Activated CD8-positive, alpha-beta memory T cell treated with anti-CD3 and anti-CD28 coated beads, Interleukin-2, amount 10 ng/mL, durations not matched to agents 7 days and 5 days (primary cell): ENCODE measurements at places on chromosomes 6 and 20.

DNA sequence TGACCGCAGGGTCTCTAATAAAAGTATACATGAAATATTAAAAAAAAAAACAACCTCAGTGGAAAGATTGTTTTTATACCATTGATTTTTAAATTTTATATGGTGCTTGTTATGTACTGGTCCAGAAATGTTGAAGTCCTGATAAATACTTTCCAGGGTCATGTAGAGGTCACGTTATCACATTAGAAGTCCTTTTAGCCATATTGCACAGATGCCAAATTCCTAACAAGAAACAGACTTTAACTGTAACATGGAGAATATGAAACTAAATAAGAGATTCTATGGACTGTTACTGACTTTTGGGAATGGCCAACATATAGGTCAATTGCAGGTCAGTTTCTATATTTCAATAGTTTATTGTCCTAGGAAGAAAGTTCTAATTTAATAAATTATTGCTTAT is 89.0 kb downstream of the ADGRB3 start:
- no peaks in the 10 kb centered on the region for H3K36me3 ChIP-seq
- no peak overlapping the region for H3K4me3 ChIP-seq
- no peaks in the 10 kb centered on the region for H3K27me3 ChIP-seq
- no peak overlapping the region for H3K27ac ChIP-seq

GRCh38 chr6:55958790-55959189 is 83.4 kb upstream of the BMP5 start:
- DNase-seq = no peak
- H3K36me3 ChIP-seq = no peaks in the 10 kb centered on the region
- H3K4me3 ChIP-seq = no peak overlapping the region
- no peaks in the 10 kb centered on the region for H3K27me3 ChIP-seq

GRCh38 chr6:39812496-39812852 is 20.3 kb downstream of the DAAM2 start:
- no peak overlapping the region for H3K27ac ChIP-seq
- no peaks in the 10 kb centered on the region for H3K36me3 ChIP-seq
- no peaks in the 10 kb centered on the region for H3K4me1 ChIP-seq
- H3K4me3 ChIP-seq = no peak overlapping the region

DNA sequence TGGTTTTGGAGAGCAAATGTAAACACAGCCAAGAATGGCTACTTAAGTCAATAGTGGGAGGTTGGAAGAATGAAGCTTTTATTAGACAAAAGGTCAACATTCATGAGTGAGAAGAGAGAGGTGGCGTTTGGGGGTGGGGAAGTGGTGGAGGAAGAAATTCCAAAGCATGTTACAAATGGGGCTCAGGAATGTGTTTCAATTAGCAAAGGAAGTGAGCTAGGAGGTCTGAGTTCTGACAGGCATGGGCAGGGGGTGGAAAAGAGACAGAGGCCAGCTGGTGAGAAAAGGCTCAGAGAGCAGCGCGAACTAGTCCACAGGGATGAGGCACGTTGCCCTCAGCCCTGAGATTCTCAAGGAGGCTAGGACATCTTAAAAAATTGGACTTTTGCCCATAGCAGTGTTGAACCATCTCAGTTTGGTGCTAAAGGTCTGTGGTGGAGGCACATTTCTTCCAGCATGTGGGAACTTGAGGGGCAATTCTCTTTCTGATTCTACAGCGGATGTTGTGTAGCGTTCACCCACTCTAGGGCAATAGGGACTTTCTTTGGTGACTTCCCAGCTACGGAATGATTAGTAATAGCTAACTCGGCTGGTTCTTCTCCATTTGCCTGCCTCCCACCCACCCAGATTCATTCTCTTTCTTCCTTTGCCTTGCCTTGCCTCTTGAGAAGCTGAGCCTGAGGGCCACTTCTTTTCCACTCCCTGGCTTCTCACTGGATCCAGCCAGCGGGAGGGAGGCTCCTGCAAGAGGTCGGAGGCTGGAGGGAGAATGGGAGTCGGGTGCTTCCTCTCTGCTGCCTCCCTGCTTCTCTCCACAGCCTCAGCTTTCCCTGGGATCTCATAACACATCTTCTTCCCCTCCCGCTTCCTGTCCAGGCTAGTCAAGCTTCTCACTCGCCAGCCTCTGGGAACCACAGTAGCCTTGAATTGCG is 45.1 kb upstream of the NEDD9 start:
- DNase-seq = peak; percentile 54
- peaks cover 40% of the 10 kb centered on the region for H3K36me3 ChIP-seq
- no peaks in the 10 kb centered on the region for H3K27me3 ChIP-seq
- H3K4me3 ChIP-seq = peak overlapping the region; percentile 70
- peak overlapping the region; percentile 97 for H3K27ac ChIP-seq

DNA sequence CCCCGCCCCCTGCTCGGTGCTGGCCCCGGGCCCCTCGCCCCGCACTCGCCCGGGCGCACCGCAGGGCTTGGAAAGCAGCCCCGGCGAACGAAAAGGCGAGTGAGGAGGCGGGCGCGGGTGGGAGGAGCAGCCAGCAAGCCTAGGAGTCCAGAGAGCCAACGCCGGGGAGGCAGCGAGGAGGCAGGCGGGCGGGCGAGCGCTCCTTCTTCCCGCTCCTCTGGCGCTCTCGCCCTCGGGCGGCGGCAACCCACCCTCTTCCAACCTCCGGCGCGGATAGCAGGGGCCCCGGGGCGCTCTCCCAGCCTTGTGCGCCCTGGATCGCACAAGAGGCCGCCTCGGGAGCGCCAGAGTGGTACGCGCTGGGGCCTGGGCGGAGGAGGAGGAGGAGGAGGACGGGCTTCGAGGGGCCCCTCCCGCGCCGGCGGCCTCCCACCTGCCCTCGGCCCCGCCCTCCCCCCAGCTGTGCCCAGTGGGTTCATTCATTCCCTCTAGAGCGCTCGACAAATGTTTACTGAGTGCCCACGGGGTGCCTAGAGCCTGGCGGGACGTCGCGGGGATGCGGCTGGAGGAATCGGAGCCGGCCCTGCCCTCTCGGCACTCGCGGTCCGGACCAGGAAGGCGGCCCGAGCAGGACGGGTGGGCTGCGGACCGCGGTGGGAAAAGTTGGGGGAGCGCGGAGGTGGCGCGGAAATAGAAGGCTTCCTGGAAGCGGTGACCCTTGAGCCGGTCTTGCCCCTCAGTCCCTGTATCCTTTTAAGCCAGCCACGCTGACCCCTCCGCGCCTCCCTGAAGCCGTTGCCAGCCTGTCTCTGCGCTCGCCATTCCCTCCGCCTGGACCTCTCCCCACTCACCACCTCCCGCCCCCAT is at the start of gene BMP7:
BMP7 (minus strand) TSS at position 351 of the 867 bp plus-strand sequence. CDS start 519 bp downstream, outside the sequence.
- H3K4me3 ChIP-seq = no peak within 1 kb of the TSS
- no peaks in the 10 kb centered on the region for H3K4me1 ChIP-seq
- peaks cover 83% of the 10 kb centered on the region for H3K27me3 ChIP-seq
- no peak for DNase-seq

GRCh38 chr6:139370283-139370998 is 4.0 kb downstream of the CITED2 start:
- peak overlapping the region; percentile 81 for H3K27ac ChIP-seq
- H3K27me3 ChIP-seq = no peaks in the 10 kb centered on the region
- no peak for DNase-seq
- peaks cover 47% of the 10 kb centered on the region for H3K4me1 ChIP-seq

- peaks cover 11% of the 10 kb centered on the region for H3K36me3 ChIP-seq
- no peak overlapping the region for H3K27ac ChIP-seq
- DNase-seq = no peak
- H3K4me1 ChIP-seq = no peaks in the 10 kb centered on the region
- no peaks in the 10 kb centered on the region for H3K27me3 ChIP-seq
- no peak overlapping the region for H3K4me3 ChIP-seq
Observed at GRCh38 chr6:125871365-125871764, 80.6 kb downstream of the NCOA7 start.

- peaks cover 16% of the 10 kb centered on the region for H3K4me1 ChIP-seq
- no peak for DNase-seq
- no peaks in the 10 kb centered on the region for H3K36me3 ChIP-seq
- no peak overlapping the region for H3K27ac ChIP-seq
- no peaks in the 10 kb centered on the region for H3K27me3 ChIP-seq
Observed at GRCh38 chr20:17646961-17647301, 35.1 kb downstream of the RRBP1 start.

DNA sequence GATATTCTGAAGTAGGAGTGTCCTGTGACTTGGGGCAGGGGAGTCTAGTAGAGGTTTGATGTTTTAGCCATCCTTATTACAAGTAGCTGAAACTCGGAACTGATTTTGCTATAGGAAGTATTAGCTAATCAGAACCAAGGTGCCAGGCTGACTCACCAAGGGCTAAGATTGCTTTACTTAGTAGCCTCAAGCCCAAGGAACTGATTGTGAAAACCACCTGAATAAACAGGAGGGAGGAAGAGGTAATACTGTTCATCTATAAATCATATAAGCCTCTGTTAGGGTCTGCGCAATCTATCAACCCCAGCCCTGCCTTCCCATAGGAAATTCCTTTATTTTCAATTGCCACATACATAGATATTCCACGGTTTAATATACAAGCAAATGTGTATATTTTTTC is 54.4 kb downstream of the GNAS start:
- H3K27me3 ChIP-seq = no peaks in the 10 kb centered on the region
- peaks cover 81% of the 10 kb centered on the region for H3K36me3 ChIP-seq
- DNase-seq = no peak
- peak overlapping the region; percentile 92 for H3K27ac ChIP-seq

DNA sequence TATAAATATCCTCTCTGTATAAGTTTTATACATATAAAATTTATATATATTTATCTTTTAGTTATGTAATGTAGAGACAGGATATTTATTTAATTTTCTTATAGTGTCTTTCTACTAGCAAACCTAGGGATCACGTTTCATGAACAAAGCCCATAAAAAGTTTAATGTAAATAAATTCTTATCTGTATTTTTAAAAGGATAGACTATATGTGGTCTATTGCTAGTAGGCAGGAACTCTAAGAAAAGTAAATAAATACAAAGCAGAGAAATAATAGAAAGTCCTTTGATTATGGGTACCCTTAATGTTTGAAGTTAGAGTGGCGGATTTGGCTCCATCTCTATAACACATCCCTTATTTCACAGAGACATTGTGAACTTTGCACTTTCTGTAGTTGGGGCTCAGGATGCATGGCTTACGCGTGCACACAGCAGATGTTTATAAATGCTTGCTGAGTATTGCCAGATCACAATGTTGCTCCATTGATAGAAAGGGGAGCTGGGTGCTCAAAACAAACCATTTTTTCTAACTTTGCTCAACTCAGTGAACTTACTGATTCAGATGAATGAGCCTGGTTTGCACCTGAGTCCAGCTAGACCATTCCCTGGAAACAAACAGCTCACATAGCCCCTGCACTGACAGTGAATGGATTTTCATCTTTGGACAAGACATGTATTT is 179.1 kb downstream of the SYNE1 start:
- no peaks in the 10 kb centered on the region for H3K36me3 ChIP-seq
- H3K27me3 ChIP-seq = no peaks in the 10 kb centered on the region
- H3K4me3 ChIP-seq = no peak overlapping the region
- peaks cover 4% of the 10 kb centered on the region for H3K4me1 ChIP-seq
- DNase-seq = no peak
- no peak overlapping the region for H3K27ac ChIP-seq

GRCh38 chr20:41345729-41346067 is 5.1 kb downstream of the LPIN3 start:
- no peaks in the 10 kb centered on the region for H3K4me1 ChIP-seq
- DNase-seq = no peak
- peaks cover 3% of the 10 kb centered on the region for H3K27me3 ChIP-seq
